Frontal cortex (tissue), 4 donors: ENCODE measurements at places on chromosomes 12 and 14.

- DNase-seq, result peak; percentile 42
These were observed 1.9 kb downstream of the ARHGEF40 start for GRCh38 chr14:21072031-21072473.

DNA sequence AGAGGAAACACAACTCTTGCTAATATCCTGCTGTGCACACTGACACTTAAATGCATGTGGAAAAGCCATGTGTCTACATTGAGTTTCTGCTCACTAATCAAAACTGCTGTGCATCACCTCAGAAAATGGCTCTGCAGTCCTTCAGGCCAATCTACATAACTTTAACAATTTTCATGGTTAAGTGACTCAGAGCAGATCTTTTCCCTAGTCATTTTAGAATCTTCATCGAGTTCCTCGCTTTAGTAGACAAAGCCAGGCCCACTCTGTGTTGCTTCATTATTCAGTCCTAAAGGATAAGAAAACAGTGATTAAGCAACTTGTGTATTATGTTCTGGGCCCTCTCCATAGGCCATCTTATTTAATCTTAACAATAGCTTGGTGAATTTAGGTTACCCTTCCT lies 250.0 kb downstream of the KCNC2 start:
- no peak for DNase-seq

GRCh38 chr14:24741871-24742270 lies 107.9 kb upstream of the GZMB start:
- no peak for DNase-seq

- no peak for DNase-seq
These were observed 512 bp downstream of the PDE1B start for GRCh38 chr12:54549774-54550451.

DNA sequence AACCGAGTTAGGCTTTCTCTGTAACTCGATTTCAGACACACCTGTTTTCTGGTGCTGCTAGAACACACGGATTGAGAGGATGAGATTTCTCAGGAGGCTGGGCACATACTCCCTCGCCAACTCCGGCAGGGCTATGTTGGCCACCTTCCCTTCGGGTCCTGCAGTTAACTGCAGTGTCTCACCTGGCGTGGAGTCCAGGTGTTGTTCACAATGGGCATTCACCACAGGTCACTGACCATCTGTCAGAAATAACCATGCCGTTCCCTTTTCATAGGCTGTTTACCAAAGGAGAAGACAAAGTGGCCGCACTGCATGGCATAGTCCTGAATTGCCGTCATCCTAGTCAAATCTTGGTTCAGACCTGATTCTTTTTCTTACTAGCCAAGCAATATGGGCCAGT lies 5.5 kb upstream of the KCNH3 start:
- DNase-seq, result no peak

- DNase-seq, result no peak
These were observed 183.2 kb downstream of the TMEM117 start for GRCh38 chr12:44019118-44019517.

GRCh38 chr14:94089479-94089878 lies 8.4 kb downstream of the IFI27L1 start:
- no peak for DNase-seq

GRCh38 chr14:93086441-93087055 lies 29.2 kb downstream of the ITPK1 start:
- DNase-seq, result no peak

DNA sequence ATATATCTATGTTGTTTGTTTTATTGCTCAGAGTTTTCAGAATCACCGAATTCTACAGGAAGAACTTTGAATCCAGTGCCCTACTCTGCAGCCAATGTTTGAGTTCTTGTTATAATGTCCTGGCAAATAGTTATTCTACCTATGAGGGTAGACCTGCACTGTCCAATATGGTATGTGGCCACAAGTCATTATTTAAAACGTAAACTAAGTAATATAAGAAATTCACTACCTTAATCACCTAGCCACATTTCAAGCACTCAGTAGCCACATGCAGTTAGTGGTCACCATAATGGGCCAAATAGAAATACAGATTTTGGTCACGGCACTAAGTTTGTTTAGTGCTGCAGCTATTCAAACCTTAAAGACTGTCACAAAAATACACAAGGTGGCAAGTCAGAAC lies 26.4 kb downstream of the GNPTAB start:
- no peak for DNase-seq

DNA sequence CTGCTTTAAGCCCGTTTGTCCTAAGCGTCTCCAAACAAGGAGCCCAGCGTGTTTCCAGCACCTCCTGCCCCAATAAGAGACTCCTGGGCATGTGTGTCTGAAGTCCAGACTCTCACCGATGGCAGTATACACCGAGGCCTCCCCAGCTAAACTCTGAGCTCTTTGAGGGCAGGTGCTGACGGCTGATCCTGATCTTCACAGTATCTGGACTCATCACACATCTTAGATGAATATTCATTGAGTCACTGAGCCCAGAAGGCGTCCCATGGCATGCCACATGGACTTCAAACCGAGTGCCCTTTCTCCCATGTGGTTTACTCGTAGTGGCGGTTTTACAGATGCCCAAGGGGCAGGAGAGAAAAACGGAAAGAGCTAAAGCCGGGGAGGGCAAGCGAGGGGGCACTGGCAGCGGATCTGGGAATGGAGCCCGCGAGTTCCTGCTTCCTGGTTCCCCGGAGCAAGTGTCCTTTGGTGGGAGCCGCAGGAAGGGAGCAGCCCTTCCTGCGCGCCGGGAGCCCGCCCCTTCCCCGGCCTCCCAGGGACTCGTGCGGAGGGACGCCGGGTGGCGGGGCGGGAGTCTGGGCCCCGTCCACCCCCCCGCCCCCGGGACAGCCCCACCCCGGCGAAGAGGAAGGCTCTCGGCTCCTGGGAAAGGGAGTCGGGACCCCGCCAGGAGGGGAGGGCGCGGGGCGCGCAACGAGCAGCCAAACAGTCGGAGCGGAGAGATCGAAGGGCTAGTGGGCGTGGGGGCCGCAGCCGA lies 585 bp upstream of the TEAD4 start:
- no peak for DNase-seq

- no peak for DNase-seq
These were observed 9.0 kb upstream of the DCD start for GRCh38 chr12:54657105-54657607.

DNA sequence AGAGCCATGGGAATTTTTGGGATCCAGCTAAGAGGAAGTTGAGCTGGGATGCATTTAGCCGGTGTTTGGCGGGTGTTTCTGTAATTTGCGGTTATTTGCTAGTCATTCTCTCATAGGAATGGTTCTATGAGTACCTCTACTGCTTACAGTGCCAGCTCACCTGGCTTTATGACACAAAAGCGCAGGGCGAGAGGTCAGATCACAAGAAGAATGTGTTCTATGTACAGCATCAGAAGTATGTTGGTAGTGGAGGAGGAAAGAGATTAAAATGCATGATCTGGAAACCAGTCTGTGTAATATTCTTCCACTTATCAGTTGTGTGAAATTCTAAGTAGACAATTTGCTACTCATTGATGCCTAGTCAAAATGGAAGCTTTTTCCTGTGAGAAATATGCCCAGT lies 173.3 kb downstream of the ADCK1 start:
- no peak for DNase-seq

DNA sequence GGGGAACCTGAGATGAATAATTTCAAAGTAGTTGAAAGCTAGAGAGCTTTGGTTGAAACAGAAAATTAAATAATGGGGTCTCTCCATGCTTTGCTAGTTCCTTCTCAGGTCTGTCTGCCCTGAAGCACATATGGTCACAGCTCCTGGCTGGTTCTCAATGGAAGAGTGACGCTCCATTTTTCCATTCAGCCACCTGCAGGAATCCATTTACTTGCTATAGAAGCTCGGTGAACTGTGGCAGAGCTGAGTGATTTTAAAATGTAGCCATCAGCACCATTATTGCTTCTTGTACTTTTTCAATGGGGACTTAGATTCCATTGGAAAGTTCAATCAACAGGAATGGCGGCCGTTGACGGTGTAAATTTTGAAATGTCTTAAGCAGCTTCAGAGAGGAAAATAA lies 525.2 kb downstream of the GLT1D1 start:
- no peak for DNase-seq

GRCh38 chr12:26114720-26115401 lies 10.0 kb downstream of the BHLHE41 start:
- DNase-seq, result no peak

- no peak for DNase-seq
These were observed 19.3 kb downstream of the PPP2R5E start for GRCh38 chr14:63523735-63524426.

GRCh38 chr12:54195737-54196347 lies 7.1 kb upstream of the SMUG1 start:
- DNase-seq, result no peak

- DNase-seq, result no peak
These were observed 127.8 kb downstream of the TSPAN9 start for GRCh38 chr12:3204730-3205531.

- DNase-seq, result no peak
These were observed 117.8 kb downstream of the PLXNC1 start for GRCh38 chr12:94265966-94266745.

GRCh38 chr12:49557917-49558215 lies 10.1 kb downstream of the MCRS1 start:
- no peak for DNase-seq

DNA sequence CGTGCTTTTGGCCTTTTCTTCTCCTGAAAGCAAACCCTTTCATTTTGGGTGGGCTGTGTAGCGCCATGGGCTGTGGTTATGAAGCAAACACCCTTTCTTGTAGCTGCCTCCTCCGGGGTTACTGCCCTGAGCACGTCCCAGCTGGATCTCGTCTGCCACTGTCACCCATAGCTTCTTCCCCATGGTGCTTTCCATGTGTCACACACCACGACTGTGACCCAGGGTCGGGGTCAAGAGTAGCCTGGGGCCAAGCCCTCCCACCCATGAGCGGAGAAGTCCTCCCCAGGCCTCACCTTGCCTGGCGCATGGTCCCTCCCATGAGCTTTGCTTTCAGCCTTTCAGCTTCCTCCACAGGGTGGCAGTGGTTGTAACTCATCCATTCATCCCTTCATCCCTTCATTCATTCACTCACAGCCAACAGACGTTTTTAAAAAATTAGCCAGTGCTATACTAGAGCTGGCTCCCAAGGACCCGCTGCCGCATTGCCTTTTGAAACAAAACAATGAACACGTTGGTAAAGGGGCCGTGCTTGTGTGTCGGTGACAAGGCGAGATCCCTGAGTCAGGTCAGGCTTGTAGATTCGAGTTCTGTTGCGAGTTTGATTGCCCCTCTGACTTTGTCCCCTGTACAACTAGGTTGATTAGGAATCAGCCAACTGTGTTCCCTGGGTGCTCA lies 29.5 kb downstream of the MEG3 start:
- DNase-seq, result no peak

- no peak for DNase-seq
These were observed 479.7 kb upstream of the RGS6 start for GRCh38 chr14:71452539-71452938.

GRCh38 chr12:104490850-104491249 lies 34.1 kb downstream of the CHST11 start:
- DNase-seq, result no peak

- DNase-seq, result no peak
These were observed 110.0 kb downstream of the ATP23 start for GRCh38 chr12:58051378-58051777.

DNA sequence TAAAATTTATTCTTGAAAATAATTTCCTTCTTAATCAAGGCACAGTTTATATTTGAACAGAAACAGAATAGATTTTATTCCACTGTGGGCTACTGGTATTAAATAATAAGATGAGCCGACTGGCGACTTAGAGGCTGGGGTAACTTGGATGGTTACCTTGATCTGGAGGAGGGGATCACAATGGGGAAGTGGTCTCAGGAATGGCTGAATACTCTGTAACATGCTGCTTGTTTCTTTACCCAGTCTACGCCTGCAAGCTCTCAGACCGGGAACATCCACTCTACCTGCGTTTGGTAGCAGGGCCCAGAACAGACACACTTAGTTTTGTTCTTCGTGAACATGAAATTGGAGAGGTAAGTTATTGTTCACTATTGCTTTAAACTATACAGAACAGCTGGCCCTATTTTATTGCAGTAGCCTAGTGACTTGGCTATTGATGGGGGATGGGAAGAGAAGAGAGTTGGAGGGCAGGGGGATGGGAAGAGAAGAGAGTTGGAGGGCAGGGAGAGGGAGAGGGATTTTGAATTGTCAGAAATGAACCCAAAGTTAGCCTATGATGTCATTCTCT lies 67.9 kb downstream of the GNS start:
- DNase-seq, result no peak

DNA sequence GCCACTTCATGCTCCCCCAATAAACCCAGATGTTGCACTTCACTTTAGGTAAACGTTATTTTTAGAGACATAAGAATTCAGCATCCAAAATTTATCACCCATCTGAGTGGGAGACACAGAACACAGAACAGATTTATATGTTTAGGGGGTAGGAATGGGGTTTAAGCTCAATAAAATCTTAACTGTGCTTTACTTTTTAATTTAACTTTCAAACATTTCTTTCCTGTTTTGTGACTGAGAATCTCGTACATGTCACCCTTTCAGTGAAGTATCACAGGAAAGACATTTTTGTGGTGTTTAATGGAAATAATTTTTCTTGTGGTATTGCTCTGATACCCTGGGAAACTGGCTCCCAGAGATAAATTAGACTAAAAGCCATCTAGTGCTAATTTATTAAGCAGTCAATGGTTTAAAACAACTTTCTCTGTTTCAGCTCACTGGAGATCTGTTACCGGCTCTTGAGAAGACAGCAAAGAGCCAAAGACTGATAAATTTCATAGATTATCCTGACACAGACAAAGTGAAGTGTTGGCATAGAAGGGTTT lies 148.0 kb upstream of the BMP4 start:
- DNase-seq, result no peak

DNA sequence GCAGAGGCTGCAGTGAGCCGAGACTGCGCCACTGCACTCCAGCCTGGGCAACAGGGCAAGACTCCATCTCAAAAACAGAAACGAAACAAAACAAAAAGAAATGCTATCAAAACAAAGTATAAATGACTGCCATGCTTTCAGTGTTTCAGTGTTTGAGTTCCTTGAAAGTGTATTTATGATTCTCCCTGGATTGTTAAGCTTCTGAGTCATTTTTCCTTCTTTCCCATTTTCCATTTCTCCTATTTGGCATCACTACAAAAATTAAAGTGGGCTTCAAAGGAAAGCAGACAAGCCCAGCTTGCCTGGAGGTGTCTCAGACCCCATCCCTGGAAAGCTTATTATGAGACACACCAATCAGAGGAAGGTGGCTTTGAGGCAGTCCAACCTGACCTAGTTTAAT lies 35.1 kb downstream of the NIN start:
- no peak for DNase-seq

DNA sequence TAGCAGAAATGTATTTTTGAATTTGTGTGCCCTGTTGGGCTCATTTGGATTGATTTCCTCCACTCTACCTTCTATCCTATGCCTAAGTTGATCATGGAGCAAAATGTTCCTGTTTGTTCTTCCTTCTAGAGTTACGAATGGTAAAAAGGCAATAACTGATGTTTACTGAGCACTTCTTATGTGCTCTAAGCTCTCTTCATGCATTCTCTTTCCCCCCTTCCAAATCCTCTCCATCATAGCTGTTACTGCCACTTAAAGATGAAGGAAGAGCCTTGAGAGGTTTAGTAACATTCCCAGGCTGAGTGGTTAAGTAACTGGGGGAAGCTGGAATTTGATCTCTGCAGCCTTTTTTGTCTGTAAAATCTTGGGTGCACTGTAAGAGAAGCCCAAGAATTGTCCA lies 60.1 kb downstream of the CHST11 start:
- DNase-seq, result no peak

- DNase-seq, result no peak
These were observed 92.6 kb upstream of the PRKD1 start for GRCh38 chr14:30020271-30020670.
